ENCODE measurements at places on chromosomes 5 and 9.

- DNase-seq: no peak
Measured at GRCh38 chr9:21686738-21687137, 115.7 kb upstream of the MTAP start.

DNA sequence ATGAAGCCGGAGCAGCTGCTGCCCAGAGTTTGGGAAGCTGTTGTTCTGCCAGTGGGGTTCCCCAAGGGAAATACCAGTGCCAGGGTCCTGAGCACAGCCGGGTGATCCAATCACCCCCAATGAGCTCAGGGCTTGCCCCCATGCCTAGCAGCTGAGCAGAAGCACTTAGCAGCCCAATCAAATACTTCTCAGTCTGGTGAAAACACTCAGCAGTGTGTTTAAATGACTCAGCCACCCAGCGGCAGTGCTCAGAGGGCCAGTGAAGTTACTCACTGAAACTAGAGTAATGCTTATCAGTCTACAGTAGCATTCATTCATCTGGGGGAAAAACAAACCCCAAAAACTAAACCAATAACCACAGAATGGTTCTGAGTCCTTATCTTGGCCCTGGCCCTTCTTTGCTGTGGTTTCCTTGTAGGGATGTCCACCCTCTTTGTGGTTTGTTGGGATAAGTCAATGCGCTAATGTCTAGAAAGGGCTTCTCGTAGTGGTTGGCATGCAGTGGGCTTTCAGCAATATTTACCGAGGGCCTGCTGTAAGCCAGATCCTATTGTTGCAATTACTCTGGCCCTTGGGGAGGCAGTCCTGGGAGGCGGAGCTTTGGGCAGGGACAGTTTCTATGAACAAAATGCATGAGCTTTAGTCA lies 43.1 kb downstream of the LHX2 start:
- peak; percentile 40 for DNase-seq

DNA sequence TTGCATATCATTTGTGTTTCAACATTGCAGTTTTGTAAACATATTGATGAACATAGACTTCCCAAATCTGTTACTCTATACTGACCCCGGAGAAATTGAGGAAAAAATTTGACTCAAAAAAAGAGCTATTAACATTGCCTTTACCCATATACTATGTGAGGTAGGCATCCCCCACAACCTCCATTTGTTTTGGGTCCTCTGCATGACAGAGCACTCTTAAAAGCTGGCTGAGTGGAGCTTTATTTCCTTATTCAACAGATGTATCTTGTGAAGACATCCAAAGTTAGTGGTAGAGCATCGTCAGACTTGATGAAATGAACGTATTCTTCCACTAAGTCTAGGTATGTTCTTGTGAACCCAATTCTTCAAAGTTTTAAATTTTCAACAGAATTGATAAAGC lies 310.5 kb downstream of the CDH9 start:
- DNase-seq: no peak

GRCh38 chr9:89065921-89066320 lies 74.7 kb downstream of the S1PR3 start:
- no peak for DNase-seq

- no peak for DNase-seq
Measured at GRCh38 chr9:19456426-19456825, 47.6 kb downstream of the ACER2 start.

GRCh38 chr5:33736510-33736909 lies 155.3 kb downstream of the ADAMTS12 start:
- no peak for DNase-seq

GRCh38 chr5:113054899-113055298 lies 78.3 kb downstream of the DCP2 start:
- no peak for DNase-seq

GRCh38 chr5:14266171-14266570 lies 123.0 kb downstream of the TRIO start:
- DNase-seq: no peak

- DNase-seq: no peak
Measured at GRCh38 chr5:21802100-21802499, 1051.0 kb downstream of the CDH12 start.

GRCh38 chr9:109653470-109653869 lies 126.5 kb upstream of the PALM2AKAP2 start:
- DNase-seq: no peak

- no peak for DNase-seq
Measured at GRCh38 chr9:85349046-85349445, 392.7 kb downstream of the AGTPBP1 start.

DNA sequence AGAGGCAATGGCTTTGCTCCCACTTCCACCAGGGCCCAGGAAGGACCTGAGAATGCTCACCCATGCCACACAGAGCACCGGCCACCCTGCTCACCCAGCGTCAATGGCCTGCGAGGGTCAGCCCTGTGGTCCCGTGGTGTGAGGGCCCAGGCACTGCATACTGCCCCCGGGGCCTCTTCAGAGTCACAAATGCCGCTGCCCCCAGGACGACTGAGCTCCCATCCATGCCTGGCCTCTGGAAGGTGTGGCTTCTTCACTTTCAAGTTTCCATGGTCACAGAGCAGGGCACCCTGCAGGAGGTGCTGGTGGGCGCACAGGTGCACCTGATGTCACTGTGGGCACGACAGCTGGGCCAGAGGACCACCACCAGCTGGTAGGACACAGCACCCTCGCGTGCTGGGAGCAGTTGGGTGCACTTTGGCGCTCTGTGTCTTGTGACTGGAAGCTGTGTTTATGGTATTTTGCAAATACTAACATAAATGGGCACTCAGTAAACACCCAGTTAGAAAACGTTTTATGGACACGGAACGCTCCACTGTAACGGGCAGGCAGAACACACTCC lies 12.5 kb upstream of the ZDHHC11 start:
- no peak for DNase-seq

DNA sequence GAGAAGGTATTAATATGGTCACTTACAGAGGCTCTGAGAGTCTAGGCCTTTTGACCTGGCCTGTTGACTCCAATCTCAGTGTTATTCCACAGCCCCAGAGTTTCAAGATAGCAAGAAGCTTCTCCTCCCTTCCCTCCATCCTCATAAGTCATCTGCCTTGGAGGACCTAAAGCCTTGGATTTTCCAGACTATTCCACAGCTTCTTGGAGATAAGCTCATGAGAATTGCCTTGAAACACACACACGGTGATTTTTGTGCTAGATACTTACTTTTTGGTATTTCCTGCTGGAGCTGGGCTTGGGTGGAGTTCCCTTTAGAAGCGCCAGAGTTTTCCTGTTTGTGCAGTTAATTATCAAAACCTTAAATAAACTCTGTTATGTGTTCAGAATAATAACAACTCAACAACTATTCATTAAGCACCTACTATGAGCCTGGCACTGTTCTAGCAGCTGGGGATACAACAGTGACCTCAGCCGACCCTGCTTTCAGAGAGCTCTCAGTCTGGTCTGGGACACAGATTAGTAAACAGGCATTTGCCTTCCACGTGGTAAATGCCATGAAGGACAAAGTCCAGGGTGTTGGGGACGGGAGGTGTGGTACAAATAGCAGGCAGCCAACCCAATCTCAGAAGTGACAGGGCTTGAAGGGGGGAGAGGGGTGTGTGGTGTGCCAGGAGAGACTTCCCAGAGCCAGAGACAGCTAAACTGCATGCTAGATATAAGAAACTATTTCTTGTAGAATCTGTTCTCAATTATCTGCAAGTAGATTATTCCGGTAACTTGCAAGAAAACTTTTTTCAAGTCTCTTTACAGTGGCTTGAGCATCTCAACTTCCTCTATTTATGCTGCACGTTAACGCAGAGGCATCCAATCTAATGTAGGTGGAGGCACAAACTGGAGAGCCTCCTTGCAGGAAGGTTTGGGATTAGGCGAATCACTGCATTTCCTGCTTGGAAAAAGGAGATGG lies 55.9 kb upstream of the KLF9 start:
- DNase-seq: no peak

GRCh38 chr9:68523367-68523936 lies 17.2 kb downstream of the TMEM252 start:
- DNase-seq: no peak

DNA sequence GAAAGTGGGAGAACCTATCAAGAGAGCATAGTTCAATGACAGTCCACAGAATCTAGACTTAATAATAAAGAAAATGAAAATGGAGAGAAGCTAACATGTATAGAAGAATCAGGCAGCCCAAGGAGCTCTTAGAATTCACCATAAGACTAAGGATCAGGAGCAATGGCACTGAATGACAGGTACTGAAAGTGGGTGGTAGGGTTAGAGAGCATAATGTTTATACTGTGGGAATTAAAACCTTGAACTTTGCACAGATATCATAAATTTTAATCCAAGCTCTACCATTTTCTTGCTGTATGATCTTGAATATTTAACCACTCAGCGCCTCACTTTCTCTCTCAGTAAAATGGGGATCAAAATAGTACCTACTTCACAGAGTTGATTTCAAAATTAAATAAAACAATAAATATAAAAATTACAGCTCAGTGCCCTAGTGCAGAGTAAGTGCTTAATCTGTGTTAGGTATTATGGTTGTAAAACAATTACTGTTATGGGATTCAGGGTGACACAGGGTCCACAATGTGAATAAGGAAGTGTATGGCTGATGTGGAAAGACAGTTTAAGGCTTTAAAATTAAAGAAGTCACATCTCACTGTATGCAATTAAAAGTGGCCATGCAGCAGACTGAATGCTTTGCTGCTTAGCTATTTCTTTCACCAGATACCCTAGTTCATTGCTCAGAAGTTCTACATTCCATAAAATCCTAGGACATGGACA lies 319.8 kb downstream of the HINT1 start:
- no peak for DNase-seq

GRCh38 chr9:98568234-98568908 lies 140.4 kb downstream of the GABBR2 start:
- DNase-seq: no peak

- no peak for DNase-seq
Measured at GRCh38 chr5:59521476-59521875, 372.1 kb downstream of the PDE4D start.

- DNase-seq: no peak
Measured at GRCh38 chr5:164352695-164353094, 847.3 kb downstream of the MAT2B start.

DNA sequence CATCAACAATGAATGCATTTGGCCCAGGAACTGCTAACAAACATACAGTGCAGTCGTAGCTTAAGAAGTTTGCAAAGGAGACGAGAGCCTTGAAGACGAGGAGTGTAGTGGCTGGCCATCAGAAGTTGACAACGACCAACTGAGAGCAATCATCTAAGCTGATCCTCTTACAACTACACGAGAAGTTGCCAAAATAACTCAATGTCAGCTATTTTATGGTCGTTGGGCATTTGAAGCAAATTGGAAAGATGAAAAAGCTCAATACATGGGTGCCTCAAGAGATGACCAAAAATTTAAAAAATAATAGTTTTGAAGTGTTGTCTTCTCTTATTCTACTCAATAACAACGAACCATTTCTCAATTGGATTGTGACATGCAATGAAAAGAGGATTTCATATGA lies 757.7 kb upstream of the CHD1 start:
- DNase-seq: no peak

DNA sequence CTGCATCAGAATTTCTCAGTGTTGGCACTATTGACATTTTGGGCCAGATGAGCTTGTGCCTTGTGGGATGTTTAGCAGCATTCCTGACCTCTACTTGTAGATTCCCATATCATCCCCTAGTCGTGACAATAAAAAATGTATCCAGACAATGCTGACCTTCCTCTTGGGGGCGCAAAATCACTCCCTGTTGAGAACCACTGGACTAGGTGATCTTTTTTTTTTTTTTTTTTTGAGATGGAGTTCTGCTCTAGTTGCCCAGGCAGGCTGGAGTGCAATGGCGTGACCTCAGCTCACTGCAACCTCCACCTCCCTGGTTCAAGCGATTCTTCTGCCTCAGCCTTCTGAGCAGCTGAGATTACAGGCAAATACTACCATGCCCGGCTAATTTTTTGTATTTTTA lies 22.6 kb downstream of the STXBP1 start:
- no peak for DNase-seq

GRCh38 chr5:178312880-178313282 lies 80.3 kb upstream of the PHYKPL start:
- DNase-seq: no peak

DNA sequence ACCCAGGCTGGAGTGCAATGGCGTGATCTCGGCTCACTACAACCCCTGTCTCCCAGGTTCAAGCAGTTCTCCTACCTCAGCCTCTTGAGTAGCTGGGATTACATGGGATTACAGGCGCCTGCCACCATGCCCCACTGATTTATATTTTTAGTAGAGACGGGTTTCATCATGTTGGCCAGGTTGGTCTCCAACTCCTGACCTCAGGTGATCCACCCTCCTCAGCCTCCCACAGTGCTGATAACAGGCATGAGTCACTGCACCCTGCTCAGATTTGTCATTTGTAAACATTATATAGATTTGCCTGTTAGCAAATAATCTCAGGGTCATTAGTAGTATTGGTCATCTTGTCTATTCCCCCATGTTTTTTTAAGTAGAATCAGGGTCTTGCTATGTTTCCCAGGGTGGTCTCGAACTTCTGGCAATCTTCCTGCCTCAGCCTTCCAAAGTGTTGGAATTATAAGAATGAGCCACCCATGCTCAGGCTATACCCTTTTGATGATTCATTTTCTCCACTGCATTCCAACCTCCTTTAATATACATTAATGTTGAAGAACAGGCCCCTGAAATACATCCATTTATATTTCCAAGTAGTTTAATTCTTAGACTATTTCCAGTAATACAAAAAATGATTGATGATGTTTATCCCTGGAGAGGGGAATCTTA lies 17.3 kb downstream of the CENPH start:
- DNase-seq: no peak

DNA sequence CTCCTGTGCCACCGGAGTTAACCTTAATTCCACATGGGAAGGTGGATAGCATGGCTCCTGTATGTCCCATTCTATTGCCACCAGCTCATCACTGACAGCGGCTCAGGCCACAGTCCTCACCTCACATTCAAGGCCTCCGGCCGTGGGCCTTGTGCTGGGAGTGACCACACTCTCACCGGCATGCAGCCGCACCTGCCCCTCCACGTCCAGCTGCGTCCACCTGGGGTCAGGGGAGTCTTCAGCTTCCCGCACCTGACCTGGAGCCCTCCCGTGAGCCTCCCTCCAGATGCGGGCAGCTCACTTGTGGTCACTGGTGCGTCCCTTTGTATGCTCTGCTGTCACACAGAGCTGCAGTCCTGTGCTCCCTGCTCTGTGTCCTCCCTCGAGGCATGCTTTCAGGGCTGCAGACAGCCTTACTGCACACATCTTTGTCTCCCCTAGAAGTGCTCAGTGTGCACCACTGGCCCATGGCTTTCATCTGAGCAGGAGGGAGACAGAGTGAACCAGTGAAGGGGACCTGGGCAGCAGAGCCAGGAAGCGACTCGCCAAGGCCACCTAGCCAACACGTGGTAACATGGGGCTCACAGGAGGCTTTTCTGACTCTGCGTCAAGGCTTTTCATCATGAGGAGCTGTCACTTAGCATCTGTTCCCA lies 210.1 kb downstream of the ERCC6L2 start:
- DNase-seq: no peak

- no peak for DNase-seq
Measured at GRCh38 chr9:70801181-70801829, 320.1 kb downstream of the TRPM3 start.

DNA sequence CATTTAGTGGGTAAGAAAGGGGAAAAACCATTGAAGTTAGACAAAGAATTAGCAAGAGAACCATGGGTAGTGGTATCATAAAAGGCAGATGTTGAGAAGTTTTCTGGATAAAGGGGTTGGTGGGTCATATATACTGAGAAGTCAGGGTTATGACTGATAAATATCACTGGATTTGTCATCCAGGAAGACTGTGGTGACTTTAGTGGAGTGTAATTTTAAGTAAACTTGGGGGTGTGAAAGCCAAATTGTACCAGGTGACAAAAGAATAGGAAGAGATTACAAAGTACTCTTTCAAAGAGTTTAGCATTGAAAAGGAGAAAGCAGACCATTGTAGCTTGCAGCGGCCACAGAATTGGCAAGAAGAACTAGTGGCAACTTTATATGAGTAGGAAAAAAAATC lies 315.2 kb upstream of the DMAC1 start:
- DNase-seq: no peak

GRCh38 chr9:112327718-112328450 lies 5.5 kb downstream of the PTBP3 start:
- no peak for DNase-seq
